ENCODE measurements at places on chromosomes 5 and 9.
A peak's percentile ranks its signal among the peaks of the same experiment; 100 is the strongest.

- peak; percentile 74 for DNase-seq
Observed at GRCh38 chr5:172713113-172713808, 57.7 kb downstream of the DUSP1 start.

GRCh38 chr5:154385236-154385512 lies 60.6 kb upstream of the SAP30L start:
- DNase-seq, result no peak

- DNase-seq, result no peak
Observed at GRCh38 chr5:31427013-31427723, 104.7 kb downstream of the DROSHA start.

- no peak for DNase-seq
Observed at GRCh38 chr9:78221425-78221824, 14.4 kb upstream of the CEP78 start.

DNA sequence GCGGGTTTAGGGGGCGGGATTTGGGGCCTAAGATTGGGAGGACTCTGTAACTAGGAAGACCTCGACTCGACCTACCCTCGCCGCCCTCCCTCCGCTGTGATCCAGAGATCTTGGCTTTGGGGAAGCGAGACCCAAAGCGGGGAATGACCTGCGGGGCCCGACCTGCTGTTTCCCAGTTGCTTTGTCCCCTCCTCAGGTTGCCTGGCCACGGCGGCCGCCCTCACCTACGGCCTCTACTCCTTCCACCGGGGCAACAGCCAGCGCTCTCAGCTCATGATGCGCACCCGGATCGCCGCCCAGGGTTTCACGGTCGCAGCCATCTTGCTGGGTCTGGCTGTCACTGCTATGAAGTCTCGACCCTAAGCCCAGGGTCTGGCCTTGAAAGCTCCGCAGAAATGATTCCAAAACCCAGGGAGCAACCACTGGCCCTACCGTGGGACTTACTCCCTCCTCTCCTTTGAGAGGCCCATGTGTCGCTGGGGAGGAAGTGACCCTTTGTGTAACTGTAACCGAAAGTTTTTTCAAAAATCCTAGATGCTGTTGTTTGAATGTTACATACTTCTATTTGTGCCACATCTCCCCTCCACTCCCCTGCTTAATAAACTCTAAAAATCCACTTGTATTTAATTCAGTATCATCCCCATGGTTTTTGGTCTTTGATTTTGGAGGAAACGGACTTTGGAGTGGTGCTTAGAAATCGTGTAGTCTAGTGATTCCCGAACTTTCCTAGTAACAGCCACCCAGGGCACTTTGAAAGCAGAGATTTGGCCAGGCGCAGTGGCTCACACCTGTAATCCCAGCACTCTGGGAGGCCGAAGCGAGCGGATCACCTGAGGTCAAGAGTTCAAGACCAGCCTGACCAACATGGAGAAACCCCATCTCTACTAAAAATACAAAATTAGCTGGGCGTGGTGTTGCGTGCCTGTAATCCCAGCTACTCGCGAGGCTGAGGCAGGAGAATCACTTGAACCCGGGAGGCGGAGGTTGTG lies 878 bp downstream of the HIGD2A start:
- no peak for DNase-seq

- DNase-seq, result no peak
Observed at GRCh38 chr5:116575326-116576052, 866 bp upstream of the SEMA6A start.

- DNase-seq, result no peak
Observed at GRCh38 chr9:102101723-102102122, 363.3 kb upstream of the GRIN3A start.

GRCh38 chr5:156147944-156148285 lies 179.0 kb upstream of the SGCD start:
- no peak for DNase-seq

DNA sequence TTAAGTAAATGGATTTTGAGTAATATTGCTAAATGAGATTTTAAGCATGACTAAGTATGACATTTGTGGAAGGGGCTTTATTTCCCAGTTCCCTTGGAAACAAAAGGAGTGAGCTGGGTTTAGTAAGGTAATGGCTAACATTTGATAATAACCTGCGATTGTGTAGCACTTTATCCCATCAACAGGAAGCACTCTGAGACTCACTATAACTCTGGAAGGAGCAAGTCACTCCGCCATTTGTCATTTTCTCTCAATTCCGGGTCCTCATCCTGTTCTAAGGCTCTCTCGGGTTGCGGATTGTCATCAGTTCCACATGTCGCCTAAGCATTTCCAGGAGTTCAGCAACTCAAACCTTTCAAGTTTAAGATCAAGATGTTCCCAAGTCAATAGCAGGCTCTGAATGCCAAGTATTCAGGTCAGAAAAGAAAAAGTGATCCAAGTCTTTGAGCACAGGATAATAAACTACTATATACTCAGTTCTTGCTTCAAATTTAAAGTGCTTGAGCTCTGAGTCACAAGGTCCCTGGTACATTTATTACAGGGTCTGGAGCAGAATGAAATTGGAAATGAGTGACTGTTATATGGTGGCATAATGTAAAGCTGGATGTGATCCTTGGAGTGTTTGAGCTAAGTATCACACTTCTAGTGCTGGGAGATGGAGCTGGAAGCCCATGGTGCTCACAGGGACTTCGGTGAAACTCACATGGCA lies 39.3 kb downstream of the CAPSL start:
- DNase-seq, result no peak
